ENCODE measurements at places on chromosomes 16 and 17. TPM values are rescaled to one million over a fixed set of nuclear protein-coding genes. Genes with fewer than 3 reads are reported as not detected.

Gene KLHL10
- not detected for total RNA-seq

DNA sequence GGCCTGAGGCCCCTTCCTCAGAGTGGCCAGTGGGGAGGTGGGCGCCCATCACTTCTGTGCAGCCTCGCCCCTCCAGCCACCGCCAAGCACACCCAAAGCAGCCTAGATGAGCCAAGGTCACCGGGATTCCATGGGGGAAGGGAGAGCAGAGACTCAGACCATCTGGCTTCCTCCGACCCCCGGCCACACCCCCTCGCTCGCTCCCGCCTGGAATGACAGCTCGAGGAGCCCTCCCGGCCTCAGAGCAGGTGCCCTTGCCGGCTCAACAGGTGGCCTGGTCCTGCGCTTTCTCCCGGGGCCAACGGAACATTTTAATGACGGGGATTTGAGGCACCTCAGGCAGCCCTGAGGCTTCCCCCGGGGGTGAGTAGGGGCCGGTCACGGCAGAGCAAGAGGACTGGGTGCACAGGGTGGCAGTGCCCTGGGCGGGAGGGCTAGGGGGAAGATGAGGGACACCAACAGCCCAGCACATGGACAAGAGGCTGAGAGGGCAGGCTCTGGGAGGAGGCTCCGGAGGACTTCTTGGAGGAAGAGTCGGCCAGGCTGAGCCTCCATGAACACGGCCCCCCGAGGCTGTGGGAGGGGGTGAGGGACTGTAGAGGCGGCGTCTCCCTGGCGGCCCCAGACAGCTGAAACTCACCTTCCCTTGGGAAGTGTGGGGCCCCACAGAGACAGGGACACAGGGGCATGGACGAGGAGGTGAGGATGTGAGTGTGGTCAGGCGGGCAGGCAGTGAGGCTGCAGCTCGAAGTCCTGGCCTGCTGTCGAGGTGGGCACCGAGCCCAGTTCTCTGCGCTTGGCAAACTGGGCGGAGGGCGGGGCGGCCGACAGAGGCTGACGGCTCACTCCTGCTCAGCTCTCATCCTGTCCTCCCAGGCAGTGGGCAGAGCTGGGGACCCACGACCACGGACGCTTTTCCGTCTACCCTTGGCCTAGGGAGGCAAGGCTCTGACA, 12.5 kb upstream of the C1QTNF8 start:
- no peak overlapping the region for H3K4me3 ChIP-seq
- DNase-seq, result no peak
- H3K27ac ChIP-seq, result no peak overlapping the region
- no peaks in the 10 kb centered on the region for H3K4me1 ChIP-seq
- peaks cover 3% of the 10 kb centered on the region for H3K27me3 ChIP-seq

Gene PRAC1
- total RNA-seq, result not detected

DNA sequence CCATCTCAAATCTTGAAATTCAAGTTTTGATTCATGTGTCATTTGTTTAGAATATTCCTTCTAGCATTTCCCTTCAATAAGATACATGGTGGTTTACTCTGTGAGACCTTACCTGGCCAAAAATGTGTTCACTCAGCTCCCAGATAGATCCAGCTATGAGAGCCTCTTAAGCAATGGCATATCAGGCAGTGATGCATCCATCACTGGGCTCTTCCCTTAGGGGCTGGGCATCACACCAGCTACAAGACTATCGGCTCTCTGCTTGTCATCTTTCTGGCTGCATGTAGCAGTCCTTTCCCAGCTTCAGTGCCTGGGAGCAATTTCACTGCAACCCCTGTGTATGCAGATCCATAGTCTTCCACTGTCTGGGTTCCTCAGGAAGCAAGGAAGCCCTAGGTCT, 40.6 kb downstream of the GOSR1 start:
- no peak overlapping the region for H3K27ac ChIP-seq
- peaks cover 12% of the 10 kb centered on the region for H3K4me1 ChIP-seq
- no peaks in the 10 kb centered on the region for H3K27me3 ChIP-seq
- H3K4me3 ChIP-seq, result no peak overlapping the region
- no peak for DNase-seq
- peaks cover 35% of the 10 kb centered on the region for H3K36me3 ChIP-seq

Gene TM4SF5
- total RNA-seq, result not detected

Gene TPSG1
- total RNA-seq, result not detected

Gene RRN3
- 39.1 TPM for total RNA-seq

Gene ACSM2B
- not detected for total RNA-seq

DNA sequence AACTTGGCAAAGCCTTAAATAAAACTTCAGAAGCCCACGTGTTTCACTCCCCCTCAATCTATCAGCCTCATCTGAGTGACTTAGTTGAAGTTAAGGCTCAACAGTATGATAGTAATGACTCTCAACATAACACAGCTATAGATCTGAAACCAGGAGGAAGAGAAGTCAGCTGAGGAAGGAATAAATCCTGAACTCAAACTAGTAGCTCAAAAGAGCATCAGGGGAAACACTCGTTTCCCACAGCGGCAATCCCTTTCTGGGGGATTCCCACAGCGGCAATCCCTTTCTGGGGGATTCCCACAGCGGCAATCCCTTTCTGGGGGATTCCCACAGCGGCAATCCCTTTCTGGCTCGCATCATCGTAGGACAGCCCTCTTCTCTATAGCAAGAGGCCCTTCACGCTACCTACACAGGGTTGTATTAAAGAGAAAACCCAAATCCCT, 56.8 kb downstream of the ZZEF1 start:
- H3K4me3 ChIP-seq, result no peak overlapping the region
- DNase-seq, result no peak
- peak overlapping the region; percentile 29 for H3K27ac ChIP-seq
- H3K27me3 ChIP-seq, result no peaks in the 10 kb centered on the region
- peaks cover 62% of the 10 kb centered on the region for H3K36me3 ChIP-seq

DNA sequence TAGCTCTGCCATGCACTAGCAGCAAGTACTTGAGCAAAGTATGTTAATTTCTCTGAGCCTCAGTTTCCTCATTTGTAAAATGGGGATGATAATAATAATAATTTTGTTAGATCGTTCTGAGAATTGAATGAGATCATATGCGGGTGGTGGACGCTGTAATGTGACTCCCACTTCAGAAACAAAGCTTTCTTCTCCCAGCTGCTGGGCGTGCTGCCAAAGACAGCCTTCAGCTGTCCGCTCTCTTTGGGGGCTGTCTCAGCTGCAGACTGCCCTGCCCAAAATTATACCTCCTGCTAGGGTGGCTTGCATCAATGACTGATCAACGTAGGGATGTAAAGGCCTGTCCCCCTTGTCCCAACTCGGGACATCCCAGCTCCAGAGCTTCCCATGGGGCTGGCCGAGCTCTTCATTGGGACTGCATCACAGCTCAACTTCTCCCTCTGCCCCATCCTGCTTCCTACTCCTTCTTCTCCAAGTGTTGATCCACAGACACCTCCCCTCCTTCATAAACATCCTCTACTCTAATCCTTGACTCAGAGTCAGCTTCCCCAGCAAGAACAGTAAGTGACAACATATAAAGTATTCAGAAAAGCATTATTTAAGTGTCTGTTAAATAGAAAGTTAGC, 30.7 kb upstream of the CDH5 start:
- H3K27me3 ChIP-seq, result peaks cover 7% of the 10 kb centered on the region
- H3K4me1 ChIP-seq, result no peaks in the 10 kb centered on the region
- H3K27ac ChIP-seq, result no peak overlapping the region
- no peaks in the 10 kb centered on the region for H3K36me3 ChIP-seq

DNA sequence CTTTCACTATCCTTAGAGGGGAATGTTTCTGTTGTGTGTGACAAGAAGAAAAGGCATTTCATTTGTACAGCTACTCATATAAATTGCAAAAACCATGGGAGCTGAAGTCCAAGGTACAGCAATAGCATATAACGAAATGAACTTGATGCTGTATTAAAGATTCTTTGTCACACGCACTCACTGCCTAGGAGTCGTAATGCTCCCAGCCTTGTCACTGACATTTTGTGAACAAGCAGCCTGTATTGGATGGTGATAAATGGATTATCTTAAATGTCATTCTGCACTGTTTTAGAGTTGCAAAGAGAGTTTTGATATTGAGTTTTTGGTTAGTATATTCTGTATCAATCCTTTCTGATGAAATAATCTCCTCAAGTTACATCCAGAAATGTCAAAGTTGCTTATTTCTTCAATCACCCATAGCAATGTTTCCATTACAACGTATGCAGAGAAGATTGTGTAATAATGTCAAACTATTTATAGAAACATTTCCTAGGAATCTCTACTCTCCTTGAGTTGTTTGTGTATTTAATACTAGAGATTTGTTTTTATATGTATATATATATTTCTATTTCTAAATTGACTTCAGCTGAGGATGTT, 270.6 kb downstream of the FTO start:
- peaks cover 2% of the 10 kb centered on the region for H3K27me3 ChIP-seq
- H3K4me1 ChIP-seq, result no peaks in the 10 kb centered on the region
- H3K4me3 ChIP-seq, result no peak overlapping the region
- DNase-seq, result no peak
- H3K27ac ChIP-seq, result no peak overlapping the region

Gene NXPH3
- not detected for total RNA-seq

- no peak overlapping the region for H3K27ac ChIP-seq
- no peaks in the 10 kb centered on the region for H3K36me3 ChIP-seq
- H3K27me3 ChIP-seq, result no peaks in the 10 kb centered on the region
- H3K4me3 ChIP-seq, result no peak overlapping the region
- no peaks in the 10 kb centered on the region for H3K4me1 ChIP-seq
Observed at GRCh38 chr17:65417406-65418221, 143.8 kb downstream of the AXIN2 start.

Gene ADORA2B
- total RNA-seq, result 1.5 TPM

Gene CPHXL2
- total RNA-seq, result not detected

Gene FBXL16
- 6.3 TPM for total RNA-seq

GRCh38 chr17:81249223-81250040, 10.3 kb downstream of the NDUFAF8 start:
- no peaks in the 10 kb centered on the region for H3K27me3 ChIP-seq
- peaks cover 13% of the 10 kb centered on the region for H3K36me3 ChIP-seq
- H3K4me1 ChIP-seq, result no peaks in the 10 kb centered on the region

- H3K4me3 ChIP-seq, result peak overlapping the region; percentile 95
- peaks cover 46% of the 10 kb centered on the region for H3K4me1 ChIP-seq
- DNase-seq, result peak; percentile 52
- peaks cover 31% of the 10 kb centered on the region for H3K36me3 ChIP-seq
- H3K27me3 ChIP-seq, result peaks cover 7% of the 10 kb centered on the region
Observed at GRCh38 chr16:79599837-79600637, 500 bp downstream of the MAF start.

DNA sequence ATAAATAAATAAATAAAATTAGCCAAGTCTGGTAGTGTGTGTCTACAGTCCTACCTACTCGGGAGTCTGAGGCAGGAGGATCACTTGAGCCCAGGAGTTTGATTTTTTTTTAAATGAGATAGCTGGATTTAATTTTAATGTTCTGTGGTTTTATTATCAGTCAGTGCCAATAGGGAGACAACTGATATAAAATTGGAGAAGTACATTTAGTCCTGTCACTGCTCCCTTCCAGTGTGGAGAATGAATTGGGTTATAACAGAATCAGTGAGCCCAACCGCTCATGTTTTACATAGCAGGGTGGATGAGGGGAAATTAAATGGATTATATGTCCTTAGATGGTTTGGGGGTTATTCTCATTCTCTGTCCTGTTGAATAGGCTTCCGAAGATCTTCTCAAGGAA, 6.2 kb downstream of the NME1 start:
- DNase-seq, result no peak
- peaks cover 50% of the 10 kb centered on the region for H3K36me3 ChIP-seq
- no peak overlapping the region for H3K27ac ChIP-seq
- no peaks in the 10 kb centered on the region for H3K27me3 ChIP-seq

GRCh38 chr17:13735444-13735843, 133.7 kb upstream of the HS3ST3A1 start:
- no peaks in the 10 kb centered on the region for H3K4me1 ChIP-seq
- H3K36me3 ChIP-seq, result no peaks in the 10 kb centered on the region
- no peak overlapping the region for H3K27ac ChIP-seq
- no peak overlapping the region for H3K4me3 ChIP-seq

Gene DNASE1L2
- 2.2 TPM for total RNA-seq

Gene CTRB1
- not detected for total RNA-seq

DNA sequence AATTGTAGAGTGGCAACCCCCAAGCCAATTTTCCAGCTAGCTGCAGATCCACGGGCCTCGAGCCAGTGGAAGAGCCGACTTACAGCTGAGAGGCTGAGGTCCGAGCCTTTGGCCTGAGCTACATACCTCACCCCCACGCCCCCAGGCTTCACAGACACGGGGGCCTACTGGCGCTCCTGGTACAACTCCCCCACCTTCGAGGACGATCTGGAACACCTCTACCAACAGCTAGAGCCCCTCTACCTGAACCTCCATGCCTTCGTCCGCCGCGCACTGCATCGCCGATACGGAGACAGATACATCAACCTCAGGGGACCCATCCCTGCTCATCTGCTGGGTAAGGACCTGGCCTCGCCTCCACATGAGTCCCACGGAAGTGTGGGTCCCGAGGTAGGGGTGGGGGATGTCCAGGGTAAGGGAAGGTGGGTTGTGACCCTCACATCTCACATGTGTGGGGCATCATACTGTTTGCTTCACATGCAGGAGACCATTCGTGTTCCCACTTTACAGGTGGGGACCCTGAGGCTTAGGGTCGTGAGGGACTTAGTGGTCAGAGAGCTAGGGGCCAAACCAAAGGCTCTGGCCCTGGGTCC, 3.4 kb downstream of the ACE start:
- no peaks in the 10 kb centered on the region for H3K36me3 ChIP-seq
- H3K27me3 ChIP-seq, result peaks cover 23% of the 10 kb centered on the region
- H3K27ac ChIP-seq, result no peak overlapping the region

DNA sequence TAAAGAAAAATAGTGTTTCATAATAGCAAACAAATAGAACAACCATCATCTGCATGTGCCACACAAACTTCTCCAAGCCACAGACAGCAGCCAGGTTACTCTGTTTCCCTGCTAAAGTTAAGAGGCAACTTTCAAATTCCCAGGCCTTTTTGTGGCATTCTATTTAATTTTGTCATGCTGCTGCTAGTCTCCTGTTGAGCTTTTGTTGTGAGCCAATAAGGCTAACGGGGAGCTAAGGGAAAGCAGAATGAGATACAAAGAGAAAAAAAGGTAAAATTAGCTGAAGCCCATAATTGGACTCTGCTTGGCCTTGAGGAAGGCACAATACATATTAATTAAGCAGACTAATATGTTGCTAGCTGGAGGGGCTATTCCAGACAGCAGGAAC, 74.7 kb upstream of the GNAO1 start:
- DNase-seq, result no peak
- H3K27ac ChIP-seq, result no peak overlapping the region
- peaks cover 26% of the 10 kb centered on the region for H3K27me3 ChIP-seq
- H3K4me3 ChIP-seq, result no peak overlapping the region
- H3K36me3 ChIP-seq, result no peaks in the 10 kb centered on the region

- peaks cover 21% of the 10 kb centered on the region for H3K4me1 ChIP-seq
- DNase-seq, result no peak
- peaks cover 7% of the 10 kb centered on the region for H3K27me3 ChIP-seq
- no peak overlapping the region for H3K27ac ChIP-seq
- H3K36me3 ChIP-seq, result no peaks in the 10 kb centered on the region
Observed at GRCh38 chr16:57893559-57894389, 77.2 kb downstream of the CNGB1 start.

Gene METTL2A
- total RNA-seq, result 36.5 TPM

Measured in activated T-helper 1 cell treated with anti-CD3 and anti-CD28 coated beads, Interleukin-12 subunit alpha, Interleukin-12 subunit beta, Interleukin-2, Interleukin-4 antibody, amounts not matched to agents 30 ng/mL and 10 ng/mL and 1 ng/mL, durations not matched to agents 14 hours and 24 hours and 36 hours (primary cell).